Activated CD4-positive, CD25-positive, alpha-beta regulatory T cell (primary cell): ENCODE measurements at places on chromosomes 3 and 15.

DNA sequence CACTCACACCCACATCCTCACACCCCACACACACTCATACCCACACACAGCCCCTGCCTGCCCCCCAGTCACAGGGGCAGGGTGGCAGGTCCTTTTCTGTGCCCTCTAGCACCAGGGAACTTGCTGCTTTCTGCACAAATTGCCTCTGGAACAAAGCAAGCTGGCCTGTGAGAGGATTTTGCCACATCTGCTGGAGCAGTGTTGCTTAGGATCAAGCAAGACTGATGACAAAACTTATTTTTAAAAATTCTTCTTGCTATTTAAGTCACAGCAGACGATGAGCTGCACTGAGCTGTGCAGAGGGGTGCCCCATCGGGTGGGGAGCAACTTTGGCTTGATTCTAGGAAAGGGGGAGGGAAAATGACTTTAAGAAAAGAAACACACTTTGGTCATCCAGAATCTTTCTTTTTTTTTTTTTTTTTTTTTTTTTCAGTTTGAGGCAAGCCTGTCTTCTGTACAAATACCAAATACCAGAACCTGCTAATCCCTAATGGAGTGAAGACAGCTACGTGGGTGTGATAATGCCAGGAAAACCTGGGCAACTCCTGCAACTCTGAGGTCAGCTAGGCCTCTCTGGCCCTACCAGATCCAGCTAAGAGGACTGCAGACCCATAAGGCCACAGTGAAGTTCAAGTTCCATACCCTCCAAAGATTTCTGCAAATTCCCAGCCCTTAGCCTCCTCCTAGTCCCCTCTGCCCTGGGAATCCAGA, 195.3 kb downstream of the ABHD5 start:
- DNase-seq = no peak

DNA sequence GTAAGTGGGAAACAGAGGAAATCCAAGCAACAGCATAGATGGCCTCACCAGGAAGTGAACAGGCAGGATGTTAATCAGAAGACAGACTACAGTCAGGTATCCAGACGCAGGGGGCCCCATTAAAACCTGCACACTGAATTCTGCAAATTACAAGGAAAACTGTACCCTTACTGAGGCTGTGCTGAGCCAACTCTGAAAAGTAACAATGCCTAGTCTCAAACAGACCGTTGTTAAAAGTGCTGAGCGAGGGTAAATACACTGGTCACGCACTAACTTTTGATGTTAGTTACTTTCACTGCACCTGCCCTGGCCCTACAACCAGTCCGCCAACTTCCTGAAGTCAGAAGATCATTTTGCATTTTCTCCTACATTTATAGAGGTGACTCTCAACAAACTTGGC, 1.0 kb downstream of the TAMM41 start:
- DNase-seq = no peak

DNA sequence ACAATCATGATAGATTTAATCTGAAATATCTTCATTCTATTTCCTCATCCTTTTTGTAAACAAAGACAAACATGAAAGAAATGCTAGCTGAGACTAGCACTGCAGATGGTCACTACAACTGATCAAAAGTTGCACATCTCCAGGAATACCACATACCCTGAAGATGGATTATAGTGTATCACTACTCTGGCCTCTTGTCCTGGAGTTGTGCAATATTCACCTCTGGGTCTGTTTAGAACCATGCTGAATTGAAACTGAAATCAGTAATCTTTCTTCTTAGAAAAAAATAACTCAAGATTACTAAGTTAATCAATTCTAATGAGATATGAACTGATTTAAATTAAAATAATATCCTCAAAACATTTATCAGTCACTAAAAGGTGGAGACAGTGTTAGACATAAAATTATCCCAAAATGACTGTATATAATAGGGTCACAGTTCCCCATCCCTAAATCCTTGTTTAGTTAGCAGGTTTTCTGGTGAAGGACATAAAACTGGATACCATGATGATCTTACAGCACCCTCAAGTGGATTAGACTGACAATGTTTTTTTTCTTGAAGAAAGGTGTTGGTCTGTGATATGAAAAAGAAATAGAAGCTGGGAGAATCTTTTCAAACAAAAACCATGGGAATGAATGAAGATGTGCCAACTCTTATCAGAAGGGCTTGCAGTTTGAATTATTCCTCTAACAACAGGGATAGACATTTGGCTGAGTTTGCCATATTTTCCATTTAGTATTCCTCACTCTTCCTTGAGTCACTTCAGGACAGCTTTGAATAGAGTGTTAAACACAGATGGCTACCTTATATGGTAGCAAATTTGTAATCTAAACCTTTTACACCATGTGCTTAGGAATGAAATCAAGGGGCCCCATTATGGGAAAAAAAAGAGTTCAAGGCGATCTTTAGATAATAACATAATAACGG, 7.1 kb upstream of the TTC14 start:
- no peak for DNase-seq

DNA sequence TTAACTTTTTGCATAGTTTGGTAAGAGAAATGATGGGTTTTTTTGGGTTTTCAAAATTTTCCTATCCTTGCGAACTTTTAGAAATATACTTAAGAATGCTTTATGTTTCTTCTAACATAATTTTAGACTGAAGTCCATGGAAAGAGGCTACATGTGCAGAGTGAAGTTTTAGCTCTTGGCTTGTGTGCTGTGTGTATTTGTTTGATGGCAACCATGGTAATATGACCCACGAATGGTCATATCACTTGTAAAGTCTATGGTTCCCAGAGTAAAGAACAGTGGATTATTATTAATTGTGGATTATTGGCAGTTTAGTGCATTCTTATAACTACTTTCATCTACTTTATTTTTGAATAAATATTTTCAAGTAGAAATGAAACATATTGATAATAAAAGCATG, 124.0 kb upstream of the GOLGA6L4 start:
- no peak for DNase-seq

DNA sequence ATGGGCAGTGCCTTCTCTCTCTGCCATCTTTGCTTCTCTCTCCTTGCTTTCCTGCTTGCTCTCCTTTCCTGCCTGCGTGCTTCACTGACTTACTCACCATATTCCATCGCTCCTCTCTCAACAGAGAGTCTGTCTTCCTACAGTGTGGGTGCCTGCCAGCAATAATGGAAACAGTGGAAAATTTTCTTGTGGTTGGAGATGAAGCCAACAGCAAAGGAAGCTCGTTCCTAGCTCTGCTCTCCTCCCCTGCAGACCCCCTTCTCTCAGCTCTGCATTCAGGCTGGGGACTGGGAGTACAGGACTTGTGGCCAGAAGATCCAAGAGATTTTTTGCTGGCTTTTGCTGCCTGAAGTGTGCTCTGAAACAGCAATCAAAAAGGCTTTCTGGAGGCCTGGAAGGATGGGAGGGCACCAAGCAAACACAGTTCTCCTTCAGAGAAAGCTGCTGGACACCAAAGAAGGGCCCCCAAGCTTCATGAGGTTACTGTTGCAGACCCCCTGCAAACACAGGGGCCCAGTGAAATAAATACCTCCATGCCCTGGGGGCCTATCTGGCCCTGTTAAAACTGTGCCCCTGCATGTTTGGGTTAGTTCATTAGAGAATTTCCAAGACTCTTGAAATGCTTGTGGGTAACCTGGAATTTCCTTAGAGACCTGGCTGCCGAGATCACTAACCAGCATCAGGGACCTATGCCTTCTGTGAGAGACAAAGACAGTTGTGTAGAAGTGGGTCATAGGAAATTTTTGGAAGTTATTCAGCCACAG, 149.9 kb upstream of the RASGRP1 start:
- no peak for DNase-seq
